ENCODE measurements at places on chromosomes 4 and X.
A peak's percentile ranks its signal among the peaks of the same experiment; 100 is the strongest.

GRCh38 chr4:8729408-8730149, 137.0 kb downstream of the CPZ start:
- no peak for DNase-seq

- DNase-seq: no peak
Measured at GRCh38 chrX:148314876-148315275, 185.5 kb upstream of the AFF2 start.

- DNase-seq: peak; percentile 21
Measured at GRCh38 chr4:47531241-47531953, 46.3 kb downstream of the ATP10D start.

DNA sequence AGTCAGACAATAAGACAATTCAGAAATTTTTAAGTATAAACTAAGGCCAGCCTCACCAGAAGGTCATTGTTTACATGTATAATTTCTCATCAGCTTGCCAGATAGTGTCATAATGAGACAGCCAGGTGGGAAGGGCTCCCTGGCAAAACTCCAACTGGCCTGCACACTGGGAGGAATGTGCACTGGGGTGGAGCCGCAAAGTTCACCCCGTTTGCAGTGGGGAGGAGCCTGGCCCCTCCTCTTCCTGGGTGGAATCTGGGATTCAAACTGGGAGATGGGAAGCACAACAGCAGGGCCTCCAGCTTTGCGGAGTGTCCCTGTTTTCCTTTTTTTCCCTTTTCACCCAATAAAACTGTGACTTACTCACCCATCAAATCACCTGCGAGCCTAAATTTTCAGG, 329.9 kb downstream of the SMARCA1 start:
- no peak for DNase-seq

GRCh38 chrX:11585174-11585573, 80.5 kb downstream of the ARHGAP6 start:
- no peak for DNase-seq

GRCh38 chr4:128862608-128863311, 53.3 kb downstream of the JADE1 start:
- peak; percentile 26 for DNase-seq

DNA sequence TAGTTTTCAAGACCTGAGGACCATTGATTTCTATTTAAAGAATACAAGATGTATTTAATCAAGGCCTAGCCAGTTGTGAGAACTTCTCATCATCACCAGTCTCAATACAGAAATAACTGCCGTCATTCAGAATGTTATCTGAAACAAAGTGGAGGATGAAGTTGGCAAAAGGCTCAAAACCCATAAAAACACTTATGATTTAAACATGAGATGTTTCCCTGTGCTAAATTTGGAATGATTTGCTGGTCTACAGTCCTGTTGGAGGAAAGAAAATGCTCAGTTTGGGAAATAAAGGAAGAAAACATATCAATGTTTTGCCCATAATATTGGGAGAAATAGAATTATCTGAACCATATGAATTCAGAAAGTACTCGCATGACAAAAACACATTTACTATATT, 192.2 kb downstream of the ADGRA3 start:
- no peak for DNase-seq

- DNase-seq: no peak
Measured at GRCh38 chrX:17377091-17377717, 2.2 kb downstream of the NHS start.

GRCh38 chr4:7379719-7380118, 55.0 kb downstream of the PSAPL1 start:
- DNase-seq: no peak

- DNase-seq: no peak
Measured at GRCh38 chrX:118665204-118665603, 62.2 kb upstream of the IL13RA1 start.

GRCh38 chr4:111641813-111642579, 503.3 kb upstream of the FAM241A start:
- DNase-seq: no peak

- no peak for DNase-seq
Measured at GRCh38 chrX:70762285-70762684, 146.2 kb downstream of the TEX11 start.

Data from activated T-cell treated with anti-CD3 and anti-CD28 coated beads for 48 hours (primary cell).